ENCODE measurements at places on chromosomes 2 and 18.

DNA sequence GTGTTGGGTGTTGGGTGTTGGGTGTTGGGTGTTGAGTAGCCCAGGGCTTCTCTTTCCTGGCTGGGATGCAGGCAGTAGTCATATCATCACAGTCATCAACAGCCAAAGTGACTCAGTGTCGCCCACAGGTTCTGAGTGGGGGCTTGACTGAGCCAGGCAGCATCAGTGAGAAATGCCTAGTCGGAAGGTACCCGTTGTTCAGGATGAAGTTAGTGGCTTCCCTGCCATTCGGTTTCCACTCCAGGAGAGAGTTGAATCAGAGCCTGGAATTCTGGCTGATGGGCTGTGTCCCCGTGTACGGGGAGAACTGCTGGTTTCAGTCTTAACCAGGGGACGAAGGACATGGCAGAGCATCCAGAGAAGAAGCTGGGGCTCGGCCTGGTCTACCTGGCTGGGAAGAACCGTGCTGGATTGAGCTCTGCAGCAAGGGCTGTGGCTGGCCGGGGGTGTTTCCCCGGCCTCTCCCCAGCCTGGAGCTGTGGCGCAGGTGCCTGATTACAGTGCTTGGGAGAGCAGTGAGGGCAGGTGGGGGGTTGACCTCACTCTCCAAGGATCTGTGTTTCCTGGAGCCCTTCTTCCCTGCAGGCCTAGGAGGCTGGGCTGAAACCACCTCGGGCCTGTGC is 49.4 kb downstream of the AGAP1 start:
- no peak for DNase-seq

DNA sequence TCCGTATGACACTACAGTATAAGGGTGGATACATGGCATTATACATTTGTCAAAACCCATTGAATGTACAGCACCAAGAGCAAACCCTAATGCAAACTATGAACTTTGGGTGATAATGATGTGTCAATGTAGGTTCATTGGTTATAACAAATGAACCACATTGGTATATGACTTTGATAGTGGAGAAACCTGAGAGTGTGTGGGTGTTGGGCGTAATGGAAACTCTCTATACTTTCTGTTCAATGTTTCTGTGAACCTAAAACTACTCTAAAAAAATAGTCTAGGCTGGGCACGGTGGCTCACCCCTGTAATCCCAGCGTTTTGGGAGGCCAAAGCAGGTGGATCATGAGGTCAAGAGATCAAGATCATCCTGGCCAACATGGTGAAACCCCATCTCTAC is 6.5 kb upstream of the ACTG2 start:
- DNase-seq = no peak

- no peak for DNase-seq
These were observed 343.2 kb downstream of the EIPR1 start for GRCh38 chr2:3034396-3034795.

- DNase-seq = no peak
These were observed 11.7 kb downstream of the CPS1 start for GRCh38 chr2:210568108-210568507.

DNA sequence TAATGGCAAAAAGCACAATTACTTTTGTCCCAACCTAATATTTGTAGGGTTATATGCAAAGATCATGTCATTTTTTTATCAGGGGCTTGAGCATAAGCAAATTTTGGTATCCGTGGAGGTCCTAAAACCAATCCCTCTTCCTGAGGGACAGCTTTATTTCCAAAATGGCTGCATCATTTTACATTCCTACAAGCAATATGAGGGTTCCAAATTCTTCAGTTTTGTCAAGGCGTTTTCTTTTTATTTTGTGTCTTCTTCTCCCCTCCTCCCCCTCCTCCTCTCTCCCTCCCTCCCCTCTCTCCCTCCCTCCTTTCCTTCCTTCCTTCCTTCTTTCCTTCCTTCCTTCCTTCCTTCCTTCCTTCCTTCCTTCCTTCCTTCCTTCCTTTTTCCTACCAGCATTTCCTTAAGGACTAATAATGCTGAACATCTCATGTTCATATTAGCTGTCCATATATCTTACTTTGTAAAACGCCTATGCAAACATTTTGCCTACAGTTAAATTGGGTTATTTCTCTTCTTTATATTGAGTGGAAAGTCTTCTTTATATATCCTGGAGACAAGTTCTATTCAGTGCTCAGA is 881.8 kb downstream of the DCDC2C start:
- no peak for DNase-seq

- no peak for DNase-seq
These were observed 8.1 kb upstream of the MTERF4 start for GRCh38 chr2:241110089-241110606.

- no peak for DNase-seq
These were observed 39.2 kb downstream of the GALNT1 start for GRCh38 chr18:35620765-35621164.

- no peak for DNase-seq
These were observed 302.2 kb downstream of the BCL11A start for GRCh38 chr2:60251247-60251646.

GRCh38 chr2:108587621-108588020 is 53.4 kb downstream of the LIMS1 start:
- no peak for DNase-seq

DNA sequence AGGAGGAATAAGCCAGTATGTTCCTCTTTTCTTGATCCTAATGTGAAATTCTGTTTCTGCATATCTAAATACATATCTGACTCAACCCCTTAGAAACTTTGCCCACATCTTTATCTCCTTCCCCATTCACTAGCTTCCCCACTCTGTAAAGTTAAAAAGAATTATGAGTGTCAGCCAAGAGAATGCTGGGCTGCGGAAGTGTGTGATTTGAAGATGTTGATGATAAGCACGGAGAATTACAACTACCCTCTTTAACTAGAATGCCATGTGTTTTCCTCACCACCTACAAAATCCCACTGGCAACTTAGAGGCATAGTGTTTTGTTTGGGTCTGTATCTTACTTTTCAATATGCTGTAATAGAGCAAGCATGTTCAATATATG is 490.4 kb upstream of the FANCL start:
- no peak for DNase-seq

DNA sequence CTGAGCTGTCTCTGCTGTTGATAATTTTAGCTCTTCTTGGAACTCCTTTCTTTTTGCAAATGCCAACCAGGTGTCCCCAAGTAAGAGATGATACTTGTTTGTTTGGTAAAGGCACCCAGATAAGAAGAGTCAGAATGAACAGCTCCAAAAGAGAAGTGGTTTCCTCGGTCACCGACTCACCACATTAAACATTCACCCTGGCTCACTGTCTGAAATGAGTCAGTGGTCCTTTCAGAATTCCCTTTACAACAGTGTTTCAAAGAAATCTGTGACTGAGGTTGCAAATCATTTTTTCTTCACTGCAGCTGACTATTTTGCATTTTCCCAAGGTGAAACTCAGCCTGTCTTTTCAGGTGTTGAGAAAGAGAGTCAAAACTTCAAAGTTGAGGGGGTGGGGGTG is 16.2 kb upstream of the CXCR4 start:
- no peak for DNase-seq

- no peak for DNase-seq
These were observed 91.4 kb upstream of the ASAP2 start for GRCh38 chr2:9115229-9115628.

DNA sequence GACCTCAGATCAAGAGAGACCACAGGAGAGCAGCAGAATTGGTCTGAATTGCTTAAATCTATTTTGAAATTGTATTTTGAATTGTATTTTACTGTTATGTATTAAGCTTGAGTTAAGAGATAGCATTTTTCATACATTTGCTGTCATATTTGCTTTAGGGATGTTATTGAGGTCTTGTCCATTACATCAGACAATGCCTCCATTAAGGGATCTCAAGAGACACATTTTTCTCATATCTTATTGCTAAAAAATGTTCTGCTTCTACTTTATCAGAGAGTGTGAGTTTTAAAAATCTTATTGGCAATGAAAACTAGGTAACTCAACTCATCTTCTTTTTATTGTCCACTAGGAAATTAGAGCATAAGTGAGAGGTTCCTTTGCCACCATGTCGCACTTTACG is 66.8 kb upstream of the CTAGE1 start:
- DNase-seq = no peak

- DNase-seq = no peak
These were observed 11.9 kb upstream of the REG3A start for GRCh38 chr2:79171348-79171958.

DNA sequence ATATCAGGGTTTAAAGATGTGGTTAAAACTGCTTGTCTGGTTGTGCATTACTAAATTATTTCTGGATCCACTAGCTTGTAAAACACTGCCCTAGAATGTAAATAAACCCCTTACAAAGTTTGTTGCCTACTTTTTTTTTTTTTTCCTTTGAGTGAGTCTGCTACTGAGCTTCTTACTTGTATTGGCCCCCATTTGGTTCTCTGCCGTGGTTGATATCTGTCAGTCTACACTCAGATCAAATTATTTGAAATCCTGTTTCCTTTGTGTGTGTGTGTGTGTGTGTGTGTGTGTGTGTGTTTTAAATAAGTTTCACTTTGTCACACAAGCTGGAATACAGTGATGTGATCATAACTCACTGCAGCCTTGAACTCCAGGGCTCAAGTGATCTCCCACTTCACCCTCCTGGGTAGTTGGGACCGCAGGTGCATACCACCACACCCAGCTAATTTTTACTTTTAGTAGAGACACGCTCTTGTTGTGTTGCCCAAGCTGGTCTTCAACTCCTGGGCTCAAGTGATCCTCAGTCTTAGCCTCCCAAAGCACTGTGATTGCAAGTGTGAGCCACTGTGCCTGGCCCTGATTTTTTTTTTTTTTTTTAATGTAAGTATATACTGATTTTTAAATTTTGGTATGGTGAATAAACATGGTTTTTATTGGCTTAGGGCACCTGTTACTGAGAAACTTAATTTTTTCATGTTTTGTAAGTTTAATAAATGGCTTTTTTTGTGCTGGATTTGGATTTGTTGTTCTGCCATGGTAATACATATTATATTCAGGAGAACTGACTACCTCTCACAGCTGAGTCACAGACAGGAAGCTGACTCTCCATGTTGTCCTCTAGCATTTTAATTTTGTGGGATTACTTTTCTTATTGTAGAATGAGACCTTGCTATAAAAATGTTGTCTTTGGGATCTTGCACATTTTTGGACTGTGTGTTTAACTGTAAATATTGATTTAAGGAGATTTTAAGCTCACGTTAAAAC is 48.5 kb downstream of the MAP4K4 start:
- no peak for DNase-seq

Measured in germinal center (tissue), 1 donor.